Lower leg skin (tissue), 4 donors: ENCODE measurements at places on chromosomes 2 and 18.

DNA sequence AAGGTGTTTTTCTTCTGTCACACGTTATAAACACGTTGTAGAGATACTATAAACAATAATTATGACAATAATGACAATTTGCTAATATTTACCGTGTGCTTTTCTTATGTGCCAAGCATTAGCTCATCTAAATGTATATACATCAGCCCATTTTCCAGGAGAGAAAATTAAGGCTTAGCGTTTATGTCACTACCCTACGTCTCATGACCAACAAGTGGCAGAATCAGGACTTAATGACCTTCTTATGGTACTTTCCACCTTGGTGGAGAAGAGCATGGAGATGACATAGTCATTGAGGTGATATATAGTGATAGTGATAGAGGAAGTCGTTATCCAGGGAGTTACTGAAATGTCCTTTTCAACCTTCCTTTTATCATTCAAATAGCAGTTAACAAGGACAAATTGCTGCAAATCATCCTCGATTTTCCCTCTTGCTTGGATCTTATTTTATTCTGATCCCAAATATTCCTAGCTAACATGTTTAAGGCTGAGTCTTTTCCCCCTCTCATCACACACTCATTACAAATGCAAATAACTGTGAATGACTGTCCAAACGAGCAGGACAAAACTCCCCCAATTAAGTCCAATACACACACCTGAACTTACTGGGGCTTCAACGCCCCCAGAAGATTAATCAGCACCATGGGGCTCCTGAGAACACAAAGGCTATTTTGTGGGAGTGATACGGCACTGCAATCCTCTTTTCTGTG lies 27.3 kb downstream of the SPRED2 start:
- DNase-seq, result no peak

GRCh38 chr2:160061533-160061932 lies 882 bp downstream of the PLA2R1 start:
- DNase-seq, result no peak

GRCh38 chr2:3456125-3456524 lies 63.2 kb downstream of the ADI1 start:
- DNase-seq, result no peak

- DNase-seq, result no peak
These were observed 33.4 kb upstream of the PPM1B start for GRCh38 chr2:44135296-44135695.

GRCh38 chr18:60146220-60146960 lies 226.2 kb downstream of the MC4R start:
- no peak for DNase-seq

- no peak for DNase-seq
These were observed 139.7 kb upstream of the TFPI start for GRCh38 chr2:187693923-187694322.

DNA sequence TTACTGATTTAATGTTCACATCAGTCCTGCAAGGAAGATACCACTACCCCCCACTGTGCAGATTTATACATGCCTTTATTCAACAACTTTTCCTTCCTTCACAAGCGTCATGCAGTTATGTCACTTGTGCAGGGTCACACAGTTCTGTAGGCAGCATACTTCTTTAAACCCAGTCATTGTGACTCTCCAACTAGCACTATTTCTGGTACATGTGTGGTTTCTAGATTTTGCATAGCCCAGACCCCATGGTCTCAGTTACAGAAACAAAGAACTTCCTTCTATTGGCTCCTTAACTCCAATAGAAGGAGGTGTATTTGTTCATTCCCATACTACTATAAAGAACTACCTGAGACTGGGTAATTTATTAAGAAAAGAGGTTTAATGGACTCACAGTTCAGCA lies 333.1 kb downstream of the ZNF516 start:
- no peak for DNase-seq

DNA sequence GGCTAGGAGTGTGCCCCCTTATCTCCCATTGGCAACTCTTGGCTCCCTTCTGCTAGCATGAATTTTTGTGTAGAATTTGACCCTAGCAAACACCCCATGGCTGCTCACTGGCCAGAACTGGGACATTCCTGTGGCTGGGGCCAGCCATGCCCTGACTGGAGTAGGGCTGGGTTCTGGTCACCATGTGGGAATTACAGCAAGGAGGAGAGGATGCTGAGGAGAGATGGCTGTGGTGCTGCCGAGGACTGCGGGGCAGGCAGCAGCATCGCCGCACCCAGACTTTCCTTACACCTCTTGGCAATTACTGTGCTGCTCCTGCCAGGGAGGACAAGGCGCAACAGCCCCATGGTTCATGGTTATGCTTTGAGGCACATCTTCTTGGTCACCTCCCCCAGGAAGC lies 12.7 kb downstream of the KCNF1 start:
- DNase-seq, result no peak

GRCh38 chr2:216188559-216188850 lies 79.4 kb downstream of the XRCC5 start:
- DNase-seq, result no peak

- no peak for DNase-seq
These were observed 24.5 kb upstream of the LPIN2 start for GRCh38 chr18:3037423-3037915.

GRCh38 chr2:236568922-236569572 lies 578 bp upstream of the ACKR3 start:
- DNase-seq, result no peak

GRCh38 chr18:8623549-8624106 lies 14.4 kb downstream of the RAB12 start:
- no peak for DNase-seq

DNA sequence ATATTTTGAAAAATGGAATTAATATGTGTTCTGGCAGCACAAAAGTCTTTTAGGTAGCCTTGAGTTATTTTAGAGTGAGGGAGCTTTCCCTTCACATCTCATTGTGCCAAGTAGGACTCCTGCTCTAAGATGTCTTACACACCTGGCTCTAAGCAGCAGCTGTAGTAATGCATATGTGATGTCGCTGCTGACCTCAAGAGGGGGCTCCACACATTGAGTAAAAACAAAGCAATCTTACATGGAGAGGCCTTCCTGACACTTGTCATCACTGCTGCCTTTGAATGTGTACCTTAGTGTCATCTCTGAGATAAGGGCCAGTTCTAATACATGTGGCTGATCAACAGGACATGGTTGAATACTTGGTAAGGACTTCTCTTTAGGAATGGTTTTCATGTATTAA lies 75.8 kb downstream of the ACTR3 start:
- DNase-seq, result no peak

DNA sequence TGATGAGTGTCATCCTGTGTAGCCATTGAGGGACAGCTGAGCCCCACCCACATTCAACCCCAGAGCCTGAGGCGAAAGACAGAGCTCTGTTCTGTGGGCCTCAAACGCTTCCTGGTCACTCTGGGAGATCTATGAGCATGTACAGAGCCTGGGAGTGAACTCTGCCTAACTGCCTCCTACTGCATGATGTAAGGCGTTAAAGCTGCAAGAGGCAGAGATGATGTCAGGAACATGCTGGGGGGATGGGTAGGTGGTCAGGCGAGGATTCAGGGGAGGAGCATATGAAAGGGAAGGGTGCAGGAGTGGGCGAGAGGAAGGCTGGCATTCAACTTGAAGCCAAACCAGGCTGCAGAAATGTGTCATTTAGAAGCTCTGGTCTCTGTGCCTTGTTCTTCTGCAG lies 181.0 kb downstream of the TFCP2L1 start:
- no peak for DNase-seq

GRCh38 chr2:177042311-177042710 lies 170.3 kb upstream of the HNRNPA3 start:
- DNase-seq, result no peak

- DNase-seq, result no peak
These were observed 986.3 kb downstream of the BCL11A start for GRCh38 chr2:59567151-59567550.

- DNase-seq, result peak; percentile 92
These were observed at the start of gene ABHD1 for GRCh38 chr2:27123302-27124150. ABHD1 (plus strand) TSS chr2:27123815; CDS start chr2:27123949, 134 bp downstream.

GRCh38 chr2:168673265-168674189 lies 128.9 kb upstream of the NOSTRIN start:
- DNase-seq, result no peak

GRCh38 chr18:55239740-55240139 lies 280.5 kb upstream of the CCDC68 start:
- no peak for DNase-seq

GRCh38 chr2:107473150-107473549 lies 353.5 kb upstream of the RGPD4 start:
- DNase-seq, result no peak

DNA sequence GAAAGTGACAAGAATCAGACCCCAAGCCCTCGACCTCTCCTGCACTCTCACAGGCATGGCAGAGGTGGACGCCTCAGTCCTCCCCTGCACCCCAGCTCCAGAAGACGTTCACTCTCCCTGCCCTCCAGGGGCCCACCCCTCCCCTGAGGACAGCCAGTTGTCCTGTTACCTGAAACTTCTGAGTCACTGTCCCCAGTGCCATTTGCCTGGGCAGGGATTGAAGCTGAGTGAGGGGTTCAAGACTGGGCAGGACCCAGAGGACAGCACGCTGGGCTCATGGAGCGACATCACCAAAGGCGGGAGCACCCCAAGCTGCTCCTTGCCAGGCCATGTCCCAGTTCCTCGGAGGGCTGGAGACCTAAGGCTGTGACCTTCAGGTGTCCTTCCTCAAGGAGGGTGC lies 34.2 kb upstream of the COL6A3 start:
- peak; percentile 75 for DNase-seq

DNA sequence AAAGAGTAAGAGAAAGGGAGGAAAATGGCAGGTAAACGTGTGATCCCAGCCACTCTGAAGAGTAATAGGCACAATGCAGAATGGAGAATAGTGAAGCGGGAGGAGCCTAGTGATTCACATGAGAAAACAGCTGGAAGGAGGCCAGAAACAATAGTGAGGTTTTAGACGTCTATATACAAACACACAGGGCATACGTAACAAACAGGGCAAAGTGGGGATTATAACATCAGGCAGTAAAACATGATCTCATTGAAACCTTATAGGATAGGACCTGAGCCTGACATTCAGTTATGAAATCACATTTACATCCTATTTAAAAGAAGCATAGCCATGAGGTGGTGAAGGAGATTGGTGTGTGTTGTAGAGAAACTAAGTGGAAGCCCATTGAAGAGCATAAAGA lies 33.0 kb upstream of the GATA6 start:
- DNase-seq, result no peak

DNA sequence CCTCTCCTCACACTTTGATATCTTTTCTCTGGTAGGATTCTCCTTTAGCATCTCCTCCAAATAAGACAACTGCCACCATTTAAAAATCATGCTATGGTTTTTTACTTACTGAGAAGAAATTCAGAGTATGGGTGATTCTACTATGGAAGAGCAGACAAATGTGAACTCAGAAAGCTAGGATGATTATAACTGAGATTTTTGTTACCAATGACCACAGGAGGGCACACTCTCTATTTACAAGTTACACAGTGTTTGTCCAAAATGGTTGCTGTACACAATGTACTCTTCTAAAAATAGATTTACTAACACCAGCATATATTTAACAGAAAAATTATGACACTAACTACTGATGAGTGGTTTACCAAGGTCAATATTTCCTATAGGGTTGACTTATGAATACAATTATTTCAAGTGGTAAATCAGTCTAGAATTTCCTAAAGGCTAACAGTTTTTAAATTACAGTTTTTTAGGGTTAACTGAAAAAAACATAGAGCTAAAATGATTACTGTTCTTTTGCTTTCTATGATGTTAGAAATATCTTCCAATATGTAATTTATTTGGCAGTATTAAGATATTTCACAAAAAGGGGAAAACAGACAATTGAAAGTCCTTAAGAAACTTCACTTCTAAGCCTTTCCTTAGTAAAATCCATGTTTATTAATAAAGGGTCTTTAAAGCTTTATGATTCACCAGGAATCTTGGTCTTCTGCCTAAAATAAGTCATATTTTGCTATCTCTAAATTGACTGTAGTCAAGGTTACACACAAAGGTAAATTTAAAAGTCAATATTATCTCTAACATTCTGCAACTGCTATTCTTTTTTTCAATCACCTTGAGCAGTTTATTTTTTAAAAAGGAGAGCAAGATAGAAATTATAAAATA lies 57.2 kb downstream of the MAP4K3 start:
- peak; percentile 40 for DNase-seq

DNA sequence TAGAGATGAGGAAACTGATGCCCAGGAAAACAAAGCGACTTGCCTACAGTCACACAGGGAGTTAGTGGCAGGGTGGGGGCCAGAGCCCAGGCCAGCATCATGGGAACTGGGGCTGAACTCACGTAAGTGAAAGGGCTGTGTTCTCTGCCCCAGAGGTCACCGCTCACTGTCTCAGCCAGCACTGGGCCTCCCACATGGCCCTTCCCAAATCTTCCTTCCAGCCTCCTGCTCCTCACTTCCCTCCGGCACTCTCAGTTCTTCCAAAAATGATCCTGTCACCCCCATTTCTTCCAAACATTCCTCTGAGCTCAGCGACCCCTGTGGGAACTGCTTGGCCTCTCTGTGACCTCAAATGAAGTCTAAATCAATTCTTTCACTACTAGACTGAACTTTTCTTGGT lies 90.5 kb upstream of the TMEM247 start:
- no peak for DNase-seq

DNA sequence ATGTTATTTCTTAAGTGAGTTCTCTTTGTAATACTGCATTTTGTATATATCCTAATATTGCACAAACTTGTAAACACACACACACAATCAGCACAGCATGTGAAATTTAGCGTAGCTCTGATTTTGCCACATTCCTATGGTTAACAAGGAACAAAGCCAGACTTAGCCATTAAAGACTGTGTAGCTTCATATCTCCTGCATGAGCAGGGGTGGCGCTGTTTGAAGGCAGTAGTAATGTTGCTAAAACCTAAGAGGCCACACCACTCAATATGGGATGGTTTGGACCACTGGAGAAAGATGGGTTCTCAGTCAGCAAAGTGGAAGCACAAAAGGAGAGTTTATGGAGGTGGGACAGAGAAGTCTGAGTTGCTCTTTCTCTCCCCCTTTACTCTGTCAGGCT lies 61.1 kb upstream of the RND3 start:
- no peak for DNase-seq

DNA sequence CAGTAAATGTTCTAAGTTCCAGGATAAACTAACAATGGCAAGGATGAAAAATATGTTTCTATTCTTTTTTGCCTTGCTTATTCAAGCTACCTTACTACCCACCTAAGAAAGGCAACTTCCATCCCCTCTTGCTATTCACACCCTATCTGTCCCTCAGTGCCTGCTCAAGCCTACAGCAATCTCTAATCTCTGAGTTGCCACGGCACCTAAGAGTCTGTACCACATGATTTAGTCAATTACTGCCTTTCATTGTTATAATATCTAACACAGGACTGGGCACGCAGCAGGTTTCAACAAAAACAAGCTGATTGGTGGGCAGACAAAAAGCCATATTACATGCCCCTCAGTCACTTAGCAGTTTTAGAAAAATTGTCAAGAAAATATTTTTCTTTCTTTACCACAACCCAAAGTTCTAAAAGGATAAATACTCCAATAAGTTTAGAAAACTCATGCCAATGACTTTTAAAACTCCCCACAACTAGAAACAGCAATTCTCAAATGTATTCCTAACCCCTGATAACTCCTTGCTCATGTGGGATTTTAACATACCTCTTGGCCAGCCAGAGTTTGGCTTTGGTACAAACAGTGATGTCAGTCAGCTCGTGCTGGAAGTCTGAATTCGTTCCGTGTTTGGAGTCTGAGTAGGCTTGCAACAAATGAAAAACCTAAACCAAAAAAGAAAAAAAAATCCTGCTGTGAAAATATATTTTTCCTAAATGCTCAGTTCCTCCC lies 117.3 kb upstream of the ZFP36L2 start:
- peak; percentile 89 for DNase-seq

- DNase-seq, result no peak
These were observed 201.4 kb downstream of the AFF3 start for GRCh38 chr2:99940963-99941362.
